NCI-H82 (cell line): ENCODE measurements at places on chromosomes 7 and 10.
A peak's percentile ranks its signal among the peaks of the same experiment; 100 is the strongest.

DNA sequence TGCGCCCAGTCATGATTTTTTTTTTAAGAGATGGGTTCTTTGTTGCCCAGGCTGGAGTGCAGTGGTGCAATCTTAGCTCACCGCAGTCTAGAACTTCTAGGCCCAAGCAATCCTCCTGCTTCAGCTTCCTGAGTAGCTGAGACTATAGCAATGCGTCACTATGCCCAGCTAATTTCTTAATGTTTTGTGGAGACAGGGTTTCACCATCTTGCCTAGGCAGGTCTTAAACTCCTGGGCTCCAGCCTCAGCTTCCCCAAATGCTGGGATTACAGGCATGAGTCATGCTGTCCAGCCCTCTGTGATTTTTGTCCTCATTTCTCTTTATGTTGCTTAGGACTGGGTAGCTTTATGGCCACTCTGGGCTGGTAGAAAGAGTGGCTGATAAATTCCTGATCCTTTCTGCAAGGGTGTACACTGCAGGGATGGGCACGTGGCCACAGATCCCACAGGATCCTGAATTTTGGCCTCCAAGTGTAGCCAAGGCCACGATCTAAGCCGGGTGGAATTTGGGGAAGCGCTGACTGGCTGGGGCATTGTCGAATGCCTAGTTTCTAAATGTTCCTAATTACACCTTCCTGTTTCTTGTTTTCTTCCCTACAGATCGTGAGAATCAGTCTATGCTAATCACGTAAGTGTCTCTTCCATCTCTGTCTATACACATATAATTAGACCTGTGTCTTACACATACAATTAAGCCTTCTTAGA, 24.1 kb upstream of the MYH16 start:
- peak; percentile 13 for DNase-seq

GRCh38 chr10:90205340-90205739, 503.9 kb downstream of the KIF20B start:
- no peak for DNase-seq

GRCh38 chr10:13190816-13191215, 29.5 kb downstream of the MCM10 start:
- DNase-seq, result no peak

DNA sequence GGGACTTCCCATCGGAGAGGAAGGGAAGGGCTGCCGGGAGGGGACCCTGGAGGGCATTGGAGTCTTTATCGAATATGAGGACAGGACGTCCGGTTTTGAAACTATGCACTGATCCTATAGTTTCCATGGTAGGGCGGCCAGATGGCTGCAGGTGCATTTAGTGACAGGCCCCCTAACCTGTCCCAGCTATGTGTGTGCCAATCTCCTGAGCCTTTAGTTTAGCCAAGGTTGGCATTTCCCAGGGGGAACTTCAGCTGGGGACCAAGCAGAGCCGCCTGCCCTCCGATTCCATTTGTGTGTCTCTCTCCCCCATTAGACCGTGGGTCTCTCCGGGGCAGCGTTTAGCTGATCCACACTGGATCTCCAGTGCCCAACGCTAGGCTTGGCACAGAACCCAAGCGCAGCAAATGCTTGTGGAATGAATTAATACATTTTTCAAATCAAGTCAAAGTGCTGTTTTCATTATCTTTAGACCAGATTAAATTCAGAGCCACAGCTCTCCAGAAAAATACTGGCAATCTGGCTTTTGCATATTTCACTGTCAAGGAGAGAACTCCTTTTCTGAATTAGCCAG, 19.9 kb downstream of the TMEM270 start:
- no peak for DNase-seq

- no peak for DNase-seq
These were observed 302.9 kb downstream of the WDR37 start for GRCh38 chr10:1358860-1359625.

DNA sequence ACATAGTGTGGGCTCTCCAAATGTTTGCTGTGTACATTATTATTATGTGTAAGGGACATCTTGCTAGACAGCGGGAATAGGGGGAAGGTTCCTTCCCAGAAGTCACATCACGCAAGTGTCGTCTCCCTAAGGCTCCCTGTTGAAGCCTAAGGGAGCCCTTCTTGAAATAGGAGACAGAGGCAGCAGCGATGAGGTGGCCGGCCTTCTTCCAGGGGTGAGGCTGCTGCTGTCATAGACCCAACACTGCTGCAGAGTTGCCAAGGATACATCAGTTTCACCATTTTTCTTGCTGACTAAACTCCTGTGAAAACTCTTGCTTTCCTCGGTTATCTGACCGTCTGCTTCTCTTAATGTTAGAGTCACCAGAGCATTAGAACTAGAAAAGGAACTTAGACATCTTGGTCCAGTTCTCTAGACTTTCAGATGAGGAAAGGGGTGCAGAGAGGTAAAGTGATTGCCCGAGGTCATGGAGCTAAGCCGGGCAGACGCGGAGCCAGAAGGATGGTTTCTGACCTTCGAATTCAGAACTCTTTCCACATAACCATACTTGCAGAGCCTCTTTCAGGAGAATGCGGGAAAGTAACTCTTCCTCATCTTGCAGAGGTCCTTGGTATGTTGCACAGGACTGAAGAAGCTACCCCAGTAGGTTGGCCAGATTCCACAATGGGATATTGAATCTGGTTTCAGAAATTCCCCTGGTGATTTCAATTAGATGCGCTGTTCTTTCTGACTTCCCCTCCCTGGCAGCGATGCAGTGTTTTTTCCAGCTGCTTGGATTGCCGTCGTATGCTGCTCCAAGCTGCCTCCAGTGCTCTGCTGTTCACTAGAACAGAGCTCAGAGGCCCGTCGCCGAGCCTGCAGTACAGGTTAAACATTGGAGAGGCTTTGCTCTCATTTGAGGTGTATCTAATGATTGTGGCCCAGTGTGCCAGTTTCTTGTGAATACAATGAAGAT, 217.1 kb downstream of the CAMK1D start:
- DNase-seq, result no peak

- no peak for DNase-seq
These were observed 3.9 kb upstream of the GPRIN2 start for GRCh38 chr10:46560381-46560780.

GRCh38 chr7:141701489-141702046, 398 bp downstream of the DENND11 start:
- peak; percentile 67 for DNase-seq

DNA sequence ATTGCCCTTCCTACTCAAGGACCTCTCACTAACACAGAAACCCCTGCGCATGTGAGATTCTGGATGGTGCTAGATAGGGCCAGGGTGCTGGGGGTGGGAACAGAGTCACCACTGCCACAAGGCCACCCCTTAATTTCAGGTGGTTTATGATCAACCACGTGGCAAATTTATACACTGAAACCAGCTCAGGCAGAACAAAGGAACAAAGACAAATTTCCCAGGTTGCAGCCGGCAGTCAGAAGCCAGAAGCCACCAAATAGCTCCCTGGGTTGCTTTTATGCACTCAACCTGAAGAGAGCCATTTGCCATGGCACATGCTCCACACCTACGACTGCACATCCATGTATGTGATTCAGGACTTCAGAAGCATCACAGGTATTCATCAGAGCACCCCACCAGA, 2.5 kb downstream of the VOPP1 start:
- no peak for DNase-seq

- DNase-seq, result no peak
These were observed 86.1 kb upstream of the NPY start for GRCh38 chr7:24197852-24198251.

- DNase-seq, result no peak
These were observed 124.6 kb upstream of the RSU1 start for GRCh38 chr10:16941870-16942269.

DNA sequence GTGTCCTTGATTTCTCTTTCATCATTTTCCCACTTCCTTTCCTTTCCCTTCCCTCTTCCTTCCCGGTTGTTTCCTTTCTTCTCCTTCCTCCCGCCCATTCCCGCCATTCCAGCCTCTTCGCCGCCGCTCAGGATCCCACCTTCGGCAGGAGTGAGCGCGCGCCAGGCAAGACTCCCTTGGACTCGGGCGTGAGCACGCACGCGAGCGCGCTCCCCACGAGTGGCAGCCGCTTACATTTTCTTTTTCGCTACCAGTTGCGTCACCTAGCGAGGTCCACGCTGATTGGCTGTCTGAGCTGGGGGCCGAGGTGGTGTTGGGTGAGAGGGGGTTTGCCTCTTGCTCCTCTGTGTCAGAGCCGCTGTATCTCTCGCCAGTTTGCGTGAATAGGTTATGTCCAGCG, 11.8 kb downstream of the ZAN start:
- DNase-seq, result peak; percentile 72

DNA sequence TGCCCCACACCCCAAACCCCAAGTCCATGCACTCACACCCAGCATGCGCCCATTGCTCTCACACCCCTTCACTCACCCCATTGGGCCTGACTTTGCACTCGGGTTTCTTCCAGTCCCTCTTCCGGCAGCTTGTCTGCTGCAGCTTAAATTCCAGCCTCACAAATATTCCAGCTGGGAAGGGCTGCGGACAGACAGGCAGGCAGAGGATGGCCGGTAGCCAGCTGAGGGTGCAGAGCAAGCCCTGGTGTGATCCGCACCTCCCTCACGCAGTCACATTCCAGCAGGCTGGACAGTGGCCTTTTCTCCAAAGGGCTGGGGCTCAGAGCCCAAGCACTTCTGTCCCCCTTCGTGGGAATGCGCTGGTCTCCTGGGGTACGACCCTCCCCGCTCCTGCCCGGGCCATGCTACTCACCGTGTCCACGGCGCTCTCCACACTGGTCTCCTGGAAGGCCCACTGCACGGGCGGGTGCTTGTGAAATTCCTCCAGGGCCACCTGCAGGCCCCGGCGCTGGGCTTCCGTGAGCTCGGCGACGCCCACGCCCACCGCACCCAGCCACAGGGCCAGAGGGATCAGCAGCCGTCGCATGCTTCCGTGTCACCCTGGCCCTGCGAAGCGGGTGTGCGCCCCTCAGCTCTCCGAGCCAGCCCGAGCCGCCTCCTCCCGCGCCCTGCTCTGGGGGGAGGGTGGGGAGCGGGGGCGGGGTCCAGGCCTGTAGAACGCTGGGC, 1.2 kb downstream of the RARRES2 start:
- no peak for DNase-seq

DNA sequence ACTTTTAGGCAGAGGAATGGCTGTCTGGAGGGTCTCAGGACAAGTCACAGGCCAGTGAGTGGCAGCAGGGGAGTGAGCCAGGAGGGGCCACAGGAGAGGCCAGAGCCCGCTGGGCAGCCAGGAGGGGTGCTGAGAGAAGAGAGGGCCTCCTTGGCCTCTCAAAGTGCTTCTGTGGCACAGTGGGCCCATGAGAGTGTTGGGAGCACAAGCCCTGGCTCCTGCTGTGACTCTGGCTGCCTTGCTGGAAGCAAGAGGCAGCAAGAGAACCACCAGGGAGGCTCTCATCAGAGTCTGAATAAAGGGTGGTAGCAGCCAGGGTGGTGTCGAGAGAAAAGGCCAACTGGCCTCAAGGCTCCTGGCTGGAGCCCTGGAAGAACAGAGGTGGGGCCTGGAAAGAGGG, 91.1 kb downstream of the VOPP1 start:
- no peak for DNase-seq

DNA sequence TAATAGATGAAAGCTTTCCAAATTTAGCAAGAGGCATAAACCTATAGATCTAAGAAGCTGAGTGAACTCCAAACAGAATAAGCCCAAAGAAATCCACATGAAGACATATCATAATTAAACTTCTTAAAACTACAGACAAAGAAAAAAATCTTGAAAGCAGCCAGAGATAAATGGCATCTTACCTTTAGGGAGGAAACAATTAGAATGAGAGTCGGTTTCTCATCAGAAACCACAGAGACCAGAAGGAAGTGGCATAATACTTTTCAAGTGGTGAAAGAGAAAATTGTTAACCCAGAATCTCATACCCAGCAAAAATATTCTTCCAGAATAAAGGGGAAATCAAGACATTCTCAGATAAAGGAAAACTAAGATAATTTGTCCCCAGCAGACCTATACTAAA, 98.9 kb upstream of the NANOS1 start:
- DNase-seq, result no peak

- DNase-seq, result no peak
These were observed 6.2 kb downstream of the GIGYF1 start for GRCh38 chr7:100687751-100688300.

DNA sequence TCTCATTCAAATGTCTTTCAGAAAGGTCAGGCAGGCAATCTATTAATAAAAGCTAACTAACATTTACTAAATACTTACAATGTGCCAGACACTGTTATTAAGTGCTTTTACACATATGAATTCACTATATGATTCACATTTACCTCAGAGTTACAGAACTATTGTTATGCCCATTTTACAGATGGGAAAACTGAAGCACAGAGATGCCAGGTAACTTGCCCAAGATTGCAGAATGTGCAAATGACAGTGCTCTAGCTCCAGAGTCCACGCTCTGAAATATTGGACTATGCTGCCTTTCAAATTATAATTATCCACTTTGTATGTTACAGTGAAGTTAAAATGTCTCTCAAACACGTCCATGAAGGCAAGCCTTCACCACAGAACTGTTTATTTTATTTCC, 22.0 kb downstream of the UPF2 start:
- no peak for DNase-seq

- DNase-seq, result no peak
These were observed 6.7 kb downstream of the BHLHA15 start for GRCh38 chr7:98217623-98218582.

DNA sequence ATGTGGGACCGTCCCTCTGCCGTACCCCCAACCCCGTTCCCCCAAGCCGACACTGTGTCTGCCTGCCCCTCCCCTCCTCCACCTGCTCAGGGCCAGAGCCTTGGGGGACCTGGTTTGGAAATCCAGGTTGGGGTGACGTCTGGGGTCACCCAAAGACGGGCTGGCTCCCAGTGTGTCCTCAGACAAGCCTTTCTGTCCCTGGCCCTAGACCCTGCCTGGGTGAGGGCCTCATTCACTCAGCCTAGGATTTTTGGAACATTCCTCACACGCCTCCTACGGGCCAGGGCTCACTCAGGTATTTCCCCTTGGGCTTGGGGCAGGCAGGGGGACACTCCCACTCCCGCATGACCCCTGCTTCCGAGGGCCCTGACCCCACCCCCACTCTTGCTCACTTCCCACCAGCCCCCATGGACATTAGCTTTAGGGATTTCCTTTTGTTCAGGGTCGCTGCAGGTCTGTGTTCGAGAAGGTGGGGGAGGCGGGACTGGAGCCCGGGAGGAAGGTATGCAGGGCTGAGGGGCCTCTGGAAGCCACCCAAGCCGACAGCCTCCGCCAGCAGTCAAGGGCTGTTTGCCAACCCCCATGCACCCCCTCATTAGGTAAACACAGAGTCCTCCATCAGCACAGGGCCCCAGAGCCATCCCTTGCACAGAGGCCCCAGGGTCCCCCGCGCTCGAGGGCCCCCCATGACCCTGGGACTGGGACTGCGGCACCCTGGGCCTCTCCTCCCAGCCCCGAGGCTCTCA, 35.1 kb downstream of the PDGFA start:
- no peak for DNase-seq
